Fibroblast of villous mesenchyme (primary cell): ENCODE measurements at places on chromosomes 11 and 22.

- no peak for DNase-seq
Observed at GRCh38 chr11:95925011-95925410, 1.1 kb upstream of the MTMR2 start.

GRCh38 chr11:73143126-73143838 is 1.2 kb upstream of the FCHSD2 start:
- peak; percentile 61 for DNase-seq

DNA sequence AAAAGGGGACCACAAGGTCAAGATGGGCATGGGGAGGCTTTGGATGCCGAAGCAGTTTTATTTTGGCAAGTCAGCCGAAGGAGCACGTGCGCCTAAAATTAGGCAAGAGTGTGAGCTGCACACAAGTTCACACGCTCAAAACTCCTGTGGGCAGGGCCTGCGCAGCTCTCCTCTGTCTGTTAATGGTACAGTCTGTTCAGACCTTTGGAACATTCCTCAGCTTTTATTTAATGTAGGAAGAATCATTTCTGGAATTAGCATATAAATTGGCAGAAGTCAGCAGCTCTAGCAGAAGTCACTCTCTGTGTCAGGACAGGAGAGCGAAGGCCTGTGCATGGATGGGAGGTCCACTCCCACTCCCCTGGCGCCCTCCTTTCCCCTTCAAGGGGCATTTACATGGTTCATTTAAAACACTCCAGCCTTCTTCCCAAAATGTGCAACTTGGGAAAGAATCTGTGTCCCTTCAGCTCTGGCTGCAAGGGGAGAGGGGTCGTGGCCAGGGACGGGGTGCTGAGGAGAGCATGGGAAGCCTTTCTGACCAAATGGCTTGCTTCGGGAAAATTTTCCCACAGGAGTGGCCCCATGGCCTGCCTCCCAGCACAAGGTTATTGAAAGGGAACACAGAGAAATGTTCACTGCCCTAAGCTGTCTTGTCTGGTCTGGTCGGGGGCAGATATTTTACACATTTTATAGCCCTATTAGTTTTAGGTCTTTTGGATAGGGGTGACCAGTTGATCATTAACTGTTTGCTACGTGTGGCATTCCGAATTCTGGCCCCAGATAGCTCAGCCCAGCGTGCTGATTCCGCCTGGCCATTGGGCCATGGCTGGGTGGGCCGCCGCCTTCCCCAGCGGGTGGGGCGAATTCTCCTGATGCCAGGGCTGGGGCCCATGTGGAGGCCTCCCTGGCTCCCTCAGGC is 43.9 kb upstream of the SMIM38 start:
- no peak for DNase-seq

- DNase-seq: peak; percentile 94
Observed at GRCh38 chr22:44309137-44309536, 3.6 kb downstream of the SHISAL1 start.

GRCh38 chr11:105033781-105034180 is 1.2 kb downstream of the CASP1 start:
- DNase-seq: no peak
